ENCODE measurements at places on chromosomes 13 and 19. TPM values are rescaled to one million over a fixed set of nuclear protein-coding genes. Genes with fewer than 3 reads are reported as not detected.
A peak's percentile ranks its signal among the peaks of the same experiment; 100 is the strongest.

- no peak for DNase-seq
Measured at GRCh38 chr19:46366620-46367292, 19.9 kb downstream of the PPP5C start.

- DNase-seq, result no peak
Measured at GRCh38 chr13:23609874-23610576, 39.8 kb downstream of the TNFRSF19 start.

Gene SIGLEC8
- 0.42 TPM for total RNA-seq

DNA sequence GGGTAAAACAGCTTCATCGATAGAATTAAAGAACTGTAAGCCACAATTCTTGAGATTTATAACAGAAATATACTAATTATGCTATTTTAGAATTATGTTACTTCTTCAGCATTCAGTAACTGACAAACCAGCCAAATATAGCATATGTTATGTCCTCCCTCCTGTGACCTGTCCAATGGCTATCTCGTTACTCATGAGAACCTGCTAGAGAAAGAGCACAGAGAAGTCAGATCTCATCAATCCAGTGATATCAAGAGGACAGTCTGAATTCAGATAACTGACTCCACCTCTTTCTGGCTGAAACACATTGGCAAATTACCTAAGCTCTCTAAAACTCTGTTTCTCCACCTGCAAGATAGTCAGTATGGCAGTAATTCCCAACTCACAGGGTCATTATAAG lies 170.4 kb downstream of the FGF14 start:
- no peak for DNase-seq

- no peak for DNase-seq
Measured at GRCh38 chr13:72523593-72523992, 203.8 kb downstream of the MZT1 start.

GRCh38 chr13:44417876-44418275 lies 44.3 kb downstream of the SERP2 start:
- no peak for DNase-seq

Gene KLK15
- total RNA-seq, result not detected

GRCh38 chr13:39415008-39415802 lies 187.8 kb downstream of the LHFPL6 start:
- no peak for DNase-seq

DNA sequence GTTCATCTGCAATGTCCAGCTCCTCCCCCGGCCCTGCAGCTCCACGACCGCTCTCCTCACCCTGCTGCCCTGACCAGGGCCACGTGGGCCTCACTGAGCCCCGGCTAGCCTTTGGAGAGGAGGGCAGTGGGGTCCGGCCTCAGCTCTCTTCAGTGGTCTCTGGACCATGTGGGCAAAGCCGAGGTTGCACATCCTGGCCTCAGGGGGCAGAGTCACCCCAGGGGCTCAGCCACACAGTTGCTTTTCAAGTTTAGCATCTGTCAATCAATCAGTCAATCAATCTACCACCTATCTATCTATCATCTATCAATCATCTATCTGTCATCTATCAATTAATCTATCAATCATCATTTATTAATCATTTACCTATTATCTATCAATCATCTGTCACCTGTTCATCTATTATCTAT lies 3.0 kb upstream of the DIRAS1 start:
- DNase-seq, result no peak

DNA sequence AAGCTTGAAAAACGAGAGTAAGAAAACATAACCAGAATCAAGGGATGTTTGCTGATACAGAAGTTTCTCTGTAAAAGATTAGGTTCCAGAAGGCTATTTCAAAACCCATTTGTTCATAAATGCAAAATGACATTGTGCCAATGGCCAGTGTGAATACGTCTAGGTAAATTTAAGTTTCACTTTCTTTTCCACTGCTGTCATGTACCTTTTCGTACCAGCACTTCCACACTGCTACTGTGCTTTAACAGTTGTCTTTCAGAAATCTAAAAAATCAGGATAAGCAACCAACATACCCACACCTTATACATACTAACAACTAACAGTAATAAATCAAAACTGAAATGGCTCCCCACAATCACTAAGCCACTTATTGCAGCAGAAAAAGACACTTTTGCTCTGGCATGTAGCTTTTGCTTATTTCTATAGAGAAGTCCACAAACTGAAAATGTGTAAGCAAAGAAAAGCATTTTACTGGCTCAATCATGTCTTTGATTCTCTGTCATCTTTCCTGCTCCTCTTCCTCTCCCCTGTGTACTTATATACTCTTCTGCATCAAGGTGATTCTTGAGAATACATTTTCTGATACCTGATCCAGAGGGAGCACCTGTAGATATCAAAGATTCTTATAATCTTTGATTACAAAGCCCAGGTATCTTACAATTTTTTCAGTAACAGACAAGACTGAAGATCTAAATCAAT lies 34.3 kb downstream of the ELF1 start:
- DNase-seq, result no peak

Gene CASP14
- total RNA-seq, result not detected

DNA sequence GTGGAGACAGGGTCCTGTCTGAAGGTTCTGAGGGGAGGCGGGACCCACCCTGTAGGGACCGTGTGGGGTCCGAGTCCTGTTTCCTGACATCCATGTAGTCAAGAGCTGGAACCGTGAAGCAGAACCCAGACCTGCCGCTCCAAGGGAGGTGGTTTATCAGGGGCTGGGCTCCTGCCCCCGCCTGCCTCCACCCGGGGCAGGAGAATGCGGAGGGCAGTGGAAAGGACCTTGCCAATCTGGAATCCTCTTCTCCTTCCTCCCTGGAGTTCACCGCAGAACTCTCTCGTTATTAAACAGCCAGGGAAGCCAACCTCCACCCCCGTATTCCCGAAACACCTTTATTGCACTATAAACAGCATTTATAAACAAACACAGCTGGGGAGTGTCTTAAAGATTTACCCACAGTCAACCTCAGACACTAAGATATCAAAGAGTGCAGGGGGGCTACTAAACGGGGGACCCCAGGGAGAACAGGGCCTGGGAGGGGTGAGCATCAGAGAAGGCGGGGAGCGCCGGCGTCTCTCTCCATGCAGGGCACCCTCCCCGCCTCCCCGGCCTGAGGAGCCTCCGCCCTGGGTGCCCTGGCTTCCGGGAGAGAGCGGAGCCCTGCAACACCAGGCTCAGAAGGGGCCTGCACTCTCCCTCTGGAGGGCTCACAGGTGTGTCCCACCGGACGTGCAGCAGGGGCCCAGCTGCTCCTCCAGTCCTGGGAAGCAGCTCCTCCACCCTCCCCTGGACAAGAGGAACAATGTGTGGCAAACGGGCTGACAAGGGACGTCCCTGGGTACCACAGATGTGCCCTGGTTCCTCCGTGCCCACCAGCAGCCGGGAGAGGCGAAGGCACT lies 3.6 kb downstream of the C2CD4C start:
- peak; percentile 38 for DNase-seq

Gene ZNF681
- total RNA-seq, result 1.5 TPM

Gene URAD
- not detected for total RNA-seq

- DNase-seq, result no peak
Measured at GRCh38 chr13:104854007-104854406, 1681.5 kb downstream of the EFNB2 start.

Gene BICRA
- 12.0 TPM for total RNA-seq

DNA sequence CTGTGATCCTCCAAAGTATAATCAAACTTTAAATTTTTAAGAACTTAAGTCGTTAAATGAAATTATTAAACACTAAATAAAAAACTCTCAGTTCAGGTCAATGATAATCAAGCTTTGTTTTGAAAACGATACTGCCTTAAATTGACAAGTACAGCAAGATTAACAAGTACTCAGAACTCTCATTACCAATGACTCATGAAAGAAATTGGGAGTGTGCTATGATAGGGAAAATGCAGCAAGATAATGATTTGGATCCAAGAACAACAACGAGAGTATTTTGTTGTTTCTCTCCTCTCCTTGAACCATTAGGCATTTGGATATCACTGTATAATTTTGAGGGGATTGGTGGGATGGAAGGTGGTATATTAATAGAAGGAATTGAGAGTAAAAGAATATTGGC lies 10.2 kb downstream of the N4BP2L2 start:
- DNase-seq, result no peak

Gene ZFP82
- 6.1 TPM for total RNA-seq

Gene ZNF763
- 2.4 TPM for total RNA-seq

DNA sequence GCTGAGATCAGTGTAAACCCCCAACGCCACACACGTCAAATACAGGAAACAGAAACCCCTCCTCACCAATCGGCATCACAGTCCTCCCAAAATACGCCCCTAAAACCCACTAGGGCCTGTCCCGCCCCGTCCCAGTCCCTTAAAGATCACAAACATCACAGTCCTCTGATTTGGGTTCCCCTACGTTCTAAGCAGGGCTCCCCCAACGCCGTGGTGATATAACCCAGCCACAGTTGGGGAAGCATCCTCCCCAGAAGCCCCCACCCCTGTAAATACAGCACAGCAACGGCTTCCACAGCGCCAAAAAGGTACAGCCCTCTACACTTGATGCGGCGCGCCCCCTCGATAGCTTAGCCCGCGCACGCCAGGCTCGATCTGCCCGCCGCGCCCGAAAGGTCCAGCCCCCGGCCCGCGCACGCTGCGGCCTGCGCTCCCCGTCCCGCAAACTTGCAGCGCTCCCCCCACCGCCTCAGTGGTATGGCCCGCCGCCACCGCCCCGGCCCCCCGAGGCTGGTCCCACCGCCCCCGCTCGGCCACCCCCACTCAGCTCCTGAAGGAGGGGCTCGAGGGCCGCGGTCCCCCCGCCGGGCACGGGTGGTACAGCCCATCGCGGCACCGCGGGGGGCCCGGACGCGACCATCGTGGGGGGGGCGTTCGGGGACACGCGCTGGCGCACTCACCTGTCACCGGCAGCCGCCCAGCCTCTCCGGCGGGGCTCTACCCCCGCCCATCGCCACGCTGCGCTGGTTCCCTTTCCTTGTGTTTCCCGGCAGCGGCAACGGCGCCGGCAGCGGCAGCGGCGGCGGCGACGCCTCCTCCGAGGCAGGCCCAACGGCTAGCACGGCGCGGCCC lies at the start of gene AKT2:
Gene AKT2 (minus strand): TSS at position 845 of the 852 bp plus-strand sequence. CDS start 20,078 bp downstream, outside the sequence.
- DNase-seq, result peak; percentile 91

Measured in posterior vena cava (tissue), 2 donors.